ENCODE measurements at places on chromosomes 13 and 19. TPM values are rescaled to one million over a fixed set of nuclear protein-coding genes. Genes with fewer than 3 reads are reported as not detected.

Gene ZNF665
- 4.5 TPM for total RNA-seq

Gene PCDH17
- 40.9 TPM for total RNA-seq

Gene ZNF681
- total RNA-seq, result 1.7 TPM

Gene CYP2F1
- 1.7 TPM for total RNA-seq

Gene LENG1
- 8.0 TPM for total RNA-seq

Gene HOMER3
- total RNA-seq, result 20.5 TPM

Gene DHDH
- 1.9 TPM for total RNA-seq

Gene RPS28
- 1,461 TPM for total RNA-seq

Gene SIGLEC8
- 3.0 TPM for total RNA-seq

Gene SULT2A1
- not detected for total RNA-seq

Gene ZNF723
- not detected for total RNA-seq

DNA sequence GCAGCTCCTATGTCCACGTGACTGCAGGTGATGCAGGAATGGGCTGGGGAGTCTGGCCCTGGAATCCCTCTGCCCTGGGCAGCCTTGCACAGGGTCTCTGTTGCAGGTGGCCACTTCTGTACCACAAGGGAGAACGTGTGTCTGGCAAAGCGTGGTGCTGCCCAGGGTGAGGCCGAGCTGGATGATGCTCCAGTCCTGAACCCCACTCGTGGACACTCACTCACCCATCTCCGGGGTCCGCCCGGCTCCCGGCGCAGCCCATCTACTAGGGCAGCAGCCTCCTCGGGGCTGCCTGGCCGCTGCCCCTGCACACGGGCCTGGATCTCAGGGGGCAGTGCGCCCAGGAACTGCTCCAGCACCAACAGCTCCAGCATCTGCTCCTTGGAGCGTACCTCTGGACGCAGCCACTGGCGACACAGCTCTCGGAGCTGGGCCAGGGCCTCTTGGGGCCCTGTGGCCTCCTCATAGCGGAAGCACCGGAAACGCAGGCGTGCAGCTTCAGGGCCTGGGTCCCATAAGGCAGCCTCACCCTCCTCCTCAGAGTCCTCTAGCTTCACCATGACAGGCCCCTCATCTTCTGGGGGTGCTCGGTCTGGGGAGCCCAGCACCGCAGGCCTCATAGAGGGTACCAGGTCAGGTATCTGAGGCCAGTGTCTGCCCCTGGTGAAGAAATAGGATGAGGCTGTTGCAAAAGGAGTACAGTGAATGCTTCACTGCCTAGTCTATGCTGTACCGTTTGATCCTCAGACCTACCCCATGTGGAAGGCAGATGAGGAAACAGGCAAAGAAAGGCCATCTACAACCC is 2.2 kb downstream of the MZF1 start:
- no peak for DNase-seq

DNA sequence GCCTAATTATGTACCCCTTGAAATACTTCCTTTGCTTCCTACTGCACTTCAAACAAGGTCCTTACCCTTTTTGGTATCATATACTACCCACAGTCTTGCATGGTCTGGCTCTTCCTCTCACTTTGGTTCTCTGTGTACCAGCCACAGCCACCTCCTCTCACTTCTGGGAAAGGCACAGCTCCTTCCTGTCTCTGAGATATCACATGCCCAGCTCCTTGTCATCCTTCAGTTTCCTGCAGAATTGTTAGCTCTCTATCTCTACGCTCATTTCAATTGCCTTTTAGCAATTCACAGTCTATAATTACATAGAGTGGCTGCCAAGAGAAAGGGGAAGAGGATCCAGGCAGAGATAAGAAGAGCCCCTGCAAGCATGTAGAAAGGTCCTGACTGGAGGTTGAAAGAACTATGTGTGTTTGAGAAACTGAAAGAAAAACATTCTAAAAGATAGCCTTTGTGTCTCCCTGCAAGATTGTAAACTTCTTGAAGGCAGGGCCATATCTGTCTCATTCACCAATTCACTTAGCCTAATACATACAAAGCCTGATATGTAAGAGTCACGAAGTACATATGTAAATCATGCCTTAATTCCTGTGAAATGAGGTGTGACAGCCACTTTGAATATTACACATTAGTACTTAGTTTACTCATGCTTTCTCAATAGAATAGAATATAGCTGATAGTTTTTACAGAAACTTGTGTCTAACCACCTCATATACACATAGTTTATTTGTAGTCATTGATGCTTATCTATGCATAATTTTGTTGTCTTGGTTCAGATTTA is 933.1 kb downstream of the DIAPH3 start:
- DNase-seq, result no peak

DNA sequence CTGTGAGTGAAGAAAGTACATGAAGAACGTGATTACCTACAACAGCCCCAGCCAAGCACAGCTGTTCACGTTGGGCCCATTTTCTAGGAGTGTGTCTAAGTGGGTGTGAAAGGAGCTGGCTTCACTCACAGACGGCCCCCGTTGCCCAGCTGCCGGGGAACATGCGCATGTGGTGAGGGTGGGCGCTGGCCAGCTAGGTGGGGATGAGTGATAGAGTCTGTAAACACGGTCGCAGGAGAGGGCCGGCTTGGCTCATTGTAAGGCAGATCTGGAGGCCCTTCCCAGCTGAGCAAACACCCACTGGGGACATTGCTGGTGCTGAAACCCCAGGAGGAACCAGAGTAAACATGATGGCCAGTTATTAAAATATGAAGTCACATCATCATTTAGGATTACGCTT is 160.5 kb downstream of the TEX29 start:
- no peak for DNase-seq

- no peak for DNase-seq
These were observed 57.1 kb downstream of the IER2 start for GRCh38 chr19:13207237-13207845.

- no peak for DNase-seq
These were observed 9.9 kb downstream of the APOC1 start for GRCh38 chr19:44924243-44924725.

DNA sequence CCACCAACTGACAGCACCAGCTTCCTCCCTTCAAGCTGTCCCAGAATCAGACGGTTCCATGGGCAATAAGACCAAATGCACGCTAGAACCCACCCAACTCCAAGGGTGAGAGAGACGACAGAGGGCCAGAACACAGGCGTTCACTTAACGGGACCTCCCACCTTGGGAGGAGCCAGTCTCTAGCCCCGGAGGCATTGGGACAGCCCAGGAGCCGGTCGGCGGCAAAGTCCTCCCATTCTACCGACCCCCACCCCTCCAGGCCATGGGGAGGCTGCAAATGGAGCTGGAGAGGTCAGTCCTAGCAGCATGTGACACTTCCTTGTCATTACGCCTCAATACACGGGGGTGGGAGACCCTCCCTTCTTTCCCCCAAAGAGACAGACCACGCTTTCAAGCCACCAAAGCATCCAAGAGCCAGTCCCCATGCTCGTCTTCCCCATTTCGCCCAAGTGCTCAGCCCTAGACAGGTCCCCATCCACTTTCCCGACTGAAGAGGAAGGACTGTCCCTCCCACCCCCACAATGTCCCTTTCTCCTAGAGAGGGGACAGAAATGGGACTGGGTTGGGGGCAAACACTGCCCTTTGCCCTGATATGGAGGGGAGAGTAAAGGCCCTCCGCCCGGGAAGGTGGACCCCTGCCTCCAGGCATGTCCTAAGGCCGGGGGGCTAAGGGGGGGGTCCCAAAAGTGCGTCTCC is 964 bp downstream of the KHSRP start:
- DNase-seq, result no peak

DNA sequence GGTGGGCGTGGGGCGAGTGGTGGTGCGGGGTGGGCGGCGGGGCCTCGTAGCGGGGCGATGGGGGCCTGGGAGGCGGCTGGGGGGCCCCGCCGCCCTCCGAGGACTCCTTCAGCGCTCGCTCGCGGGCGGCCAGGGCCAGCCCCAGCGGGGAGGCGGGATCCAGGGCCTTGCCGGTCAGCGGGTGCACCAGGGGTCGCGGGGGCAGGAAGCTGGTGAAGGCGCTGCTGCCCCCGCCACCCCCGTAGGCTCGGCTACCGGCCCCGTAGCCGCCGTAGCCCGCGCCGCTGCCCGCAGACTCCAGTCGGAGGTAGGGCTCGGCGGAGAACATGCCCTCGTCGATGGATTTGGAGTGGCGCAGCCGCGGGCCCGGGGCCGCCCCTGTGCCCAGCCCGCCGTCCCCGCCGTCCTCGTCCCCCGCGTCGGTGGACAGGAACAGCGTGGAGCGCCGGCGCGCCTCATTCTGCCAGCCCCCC is 18.6 kb downstream of the C19orf81 start:
- no peak for DNase-seq

DNA sequence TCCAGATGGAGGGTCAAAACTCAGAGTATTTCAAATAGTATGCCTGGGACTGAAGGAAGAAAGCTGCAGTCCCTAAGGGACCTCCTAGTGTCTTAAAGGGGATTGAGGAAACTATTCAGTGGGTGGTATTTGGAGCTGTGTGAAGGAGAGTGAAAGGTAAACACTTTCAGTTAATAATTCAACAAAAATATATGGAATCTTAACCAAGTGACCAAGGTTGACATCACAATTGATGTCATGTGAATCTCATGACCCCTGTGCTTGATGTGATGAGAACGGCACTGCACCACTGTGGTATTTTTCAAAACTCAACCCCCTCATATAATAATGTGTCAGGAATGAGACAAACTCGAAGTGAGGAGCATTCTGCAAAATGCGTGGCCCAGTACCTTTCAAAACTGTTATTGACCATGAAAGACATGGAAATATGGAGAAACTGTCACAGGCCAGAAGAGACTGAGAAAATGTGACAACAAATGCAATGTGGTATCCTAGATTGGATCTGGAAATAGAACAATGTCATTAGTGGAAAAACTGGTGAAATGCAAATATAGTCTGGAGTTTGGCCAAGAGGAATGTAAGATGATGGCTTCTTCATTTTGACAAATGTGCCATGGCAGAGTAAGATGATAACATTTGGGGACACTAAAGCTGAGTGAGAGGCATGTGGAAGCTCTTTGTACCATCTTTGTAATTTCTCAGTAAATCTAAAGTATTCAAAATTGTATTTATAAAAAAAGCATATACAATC is 553.9 kb downstream of the RFC3 start:
- DNase-seq, result no peak

- no peak for DNase-seq
These were observed 35.2 kb downstream of the MBNL2 start for GRCh38 chr13:97257228-97257755.

DNA sequence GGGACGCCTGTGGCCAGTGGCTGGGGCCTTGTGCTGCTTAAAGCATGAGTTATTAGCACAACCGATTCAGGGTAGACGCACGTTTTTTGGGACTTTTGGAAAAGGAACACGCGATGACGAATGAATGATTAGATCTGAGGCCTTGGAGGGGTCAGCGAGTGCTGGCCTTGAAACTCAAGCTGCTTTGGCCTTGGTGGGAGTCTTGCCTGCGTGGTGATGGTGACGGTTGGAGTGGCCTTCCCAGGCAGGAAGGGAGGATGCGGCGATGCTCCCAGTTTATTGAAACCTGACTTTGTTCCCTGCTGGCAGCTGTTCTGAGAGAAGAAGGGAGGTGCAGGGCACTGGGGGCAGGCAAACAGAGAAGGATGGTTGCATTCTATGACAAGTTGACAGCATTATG is 63.1 kb upstream of the RNF113B start:
- DNase-seq, result no peak

DNA sequence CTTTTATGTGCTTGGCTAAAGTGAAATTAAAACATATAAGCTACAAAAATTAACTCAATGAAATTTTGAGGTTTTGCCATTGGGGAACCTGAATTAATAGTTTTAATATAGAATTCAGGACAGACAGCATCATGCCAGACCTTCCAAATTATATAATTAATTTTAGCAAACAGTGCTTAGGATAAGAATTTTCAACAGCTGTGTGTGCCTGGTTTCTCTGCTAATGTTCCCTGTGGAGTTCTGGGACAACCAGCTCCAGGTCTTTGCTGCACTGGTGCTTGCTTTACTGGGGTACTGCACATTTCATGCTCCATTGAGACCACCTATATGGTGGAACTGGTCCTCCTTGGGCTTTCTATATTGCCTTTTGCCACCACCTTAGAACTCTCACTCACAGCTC is 199.5 kb downstream of the NDFIP2 start:
- no peak for DNase-seq

- DNase-seq, result no peak
These were observed 8.4 kb downstream of the PEX11G start for GRCh38 chr19:7480222-7480969.

- no peak for DNase-seq
These were observed 2.0 kb upstream of the RCBTB1 start for GRCh38 chr13:49587311-49587847.

GRCh38 chr13:100540621-100541020 is 48.0 kb downstream of the GGACT start:
- no peak for DNase-seq

DNA sequence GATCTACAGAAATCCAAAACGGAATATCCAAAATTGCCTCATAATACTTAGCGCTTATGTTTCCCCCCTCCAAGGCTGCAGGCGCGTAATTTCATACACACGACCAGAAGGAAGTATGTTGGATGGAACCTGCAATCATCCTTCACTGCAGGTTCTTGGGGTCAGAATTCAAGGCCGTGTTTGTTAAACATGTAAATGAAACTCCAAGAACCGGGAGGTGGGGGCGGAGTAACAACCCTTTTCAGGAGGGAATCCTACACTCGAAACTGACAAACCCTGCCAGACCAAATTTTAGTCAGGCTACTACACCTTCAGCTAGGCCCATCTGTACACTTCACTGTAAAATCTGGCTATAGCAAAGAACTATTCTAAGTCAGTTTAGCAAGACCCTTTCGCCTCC is 1.3 kb downstream of the ZNF607 start:
- DNase-seq, result no peak

- peak; percentile 76 for DNase-seq
These were observed 133.7 kb downstream of the RAP2A start for GRCh38 chr13:97567510-97568243.

GRCh38 chr13:64414381-64414780 is 2815.8 kb downstream of the PCDH9 start:
- DNase-seq, result no peak

GRCh38 chr13:105007166-105007808 is 1528.2 kb downstream of the EFNB2 start:
- DNase-seq, result no peak

- DNase-seq, result no peak
These were observed 12.0 kb downstream of the MLLT1 start for GRCh38 chr19:6267552-6268381.

- DNase-seq, result no peak
These were observed 66.8 kb downstream of the TDRD3 start for GRCh38 chr13:60463787-60464186.

GRCh38 chr13:113596321-113597200 is 12.0 kb downstream of the TFDP1 start:
- DNase-seq, result peak; percentile 36

DNA sequence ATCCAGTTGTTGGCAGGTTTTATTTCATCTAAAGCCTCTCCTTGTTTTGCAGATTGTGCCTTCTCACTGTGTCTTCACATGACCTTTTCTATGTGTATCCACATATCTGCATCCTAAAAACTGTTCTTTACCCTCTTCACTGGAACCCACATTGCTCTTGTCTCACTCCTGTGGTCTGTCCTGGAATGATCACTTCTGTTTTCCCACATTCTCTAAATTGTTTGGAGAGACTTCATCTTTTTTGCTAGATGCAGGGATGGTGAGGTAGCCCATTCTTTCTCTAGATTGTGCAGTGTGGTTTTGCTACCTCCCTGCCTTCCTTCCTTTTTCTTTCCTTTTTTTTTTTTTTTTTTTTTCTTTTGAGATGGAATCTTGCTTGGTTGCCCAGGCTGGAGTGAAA is 608.6 kb upstream of the MIR17HG start:
- no peak for DNase-seq

Measured in lower lobe of right lung (tissue), 2 donors.